Calu3 (cell line): ENCODE measurements at places on chromosomes 7 and 10. TPM values are rescaled to one million over a fixed set of nuclear protein-coding genes. Genes with fewer than 3 reads are reported as not detected.

DNA sequence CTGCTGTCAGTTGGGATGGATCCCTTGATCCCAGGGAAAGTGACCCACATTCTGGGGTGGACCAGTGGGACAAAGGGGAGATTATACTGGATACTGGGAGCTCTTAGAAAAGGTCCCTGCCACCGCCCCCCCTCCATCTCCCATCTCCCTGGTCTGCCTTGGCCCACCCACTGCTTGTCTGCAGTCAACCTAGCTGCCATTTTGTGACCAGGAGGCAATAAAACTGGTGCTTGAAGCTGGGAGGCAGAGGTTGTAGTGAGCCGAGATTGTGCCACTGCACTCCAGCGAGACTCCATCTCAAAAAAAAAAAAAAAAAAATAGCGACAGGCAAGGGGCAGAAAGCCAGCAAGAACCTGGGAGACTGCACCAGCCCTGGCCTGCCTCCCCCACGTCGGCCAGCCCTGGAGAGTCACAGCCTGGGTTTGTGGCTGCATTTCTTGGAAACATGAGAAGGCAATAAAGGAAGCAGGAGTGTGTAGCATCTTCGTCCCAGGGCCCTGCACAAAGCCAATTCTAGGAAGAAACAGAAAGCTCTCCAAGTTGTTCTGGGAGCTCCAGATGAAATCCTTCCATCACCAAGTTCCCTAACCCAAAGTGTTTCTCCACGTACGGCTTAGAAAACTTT, 4.7 kb upstream of the ARPC1B start:
- H3K4me3 ChIP-seq: no peak overlapping the region
- H3K4me1 ChIP-seq: peaks cover 11% of the 10 kb centered on the region
- peaks cover 59% of the 10 kb centered on the region for H3K36me3 ChIP-seq
- no peak overlapping the region for H3K27ac ChIP-seq
- no peaks in the 10 kb centered on the region for H3K27me3 ChIP-seq
- no peak for DNase-seq

DNA sequence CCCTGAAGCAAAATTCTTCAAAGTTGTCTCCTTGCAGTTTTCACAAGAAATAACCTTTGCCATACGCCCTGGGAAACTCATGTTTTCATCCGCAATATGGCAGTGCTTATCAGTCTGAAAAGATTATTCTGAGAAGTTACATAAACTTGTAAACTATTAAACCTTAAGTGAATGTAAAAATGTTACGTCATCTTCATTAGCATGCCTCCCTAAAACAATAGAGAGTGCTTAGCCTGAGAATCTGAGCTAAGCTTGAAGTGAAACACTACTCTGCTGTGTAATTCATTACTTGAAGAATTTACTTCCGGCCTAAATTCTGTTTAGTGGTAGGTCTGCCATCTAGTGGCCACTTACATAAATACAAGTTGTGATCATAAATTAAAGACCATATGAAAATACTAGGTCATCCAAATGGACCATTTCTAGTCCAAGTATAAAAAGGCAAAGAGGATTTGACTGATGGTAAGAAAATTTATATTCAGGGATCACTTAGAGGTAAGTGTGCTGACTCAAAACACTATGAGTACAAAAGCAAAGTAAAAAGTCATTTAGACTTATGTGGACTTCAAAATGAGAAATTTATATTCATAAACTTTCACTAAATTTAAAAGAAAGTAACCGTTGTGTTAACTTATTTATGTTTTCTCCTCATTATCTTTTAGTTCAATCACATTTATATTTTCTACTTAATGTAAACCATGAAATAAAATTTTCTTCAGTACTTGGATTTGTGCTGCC, 745.1 kb upstream of the LRRTM3 start:
- DNase-seq: peak; percentile 36
- H3K4me3 ChIP-seq: no peak overlapping the region
- peaks cover 9% of the 10 kb centered on the region for H3K4me1 ChIP-seq
- no peaks in the 10 kb centered on the region for H3K27me3 ChIP-seq
- H3K27ac ChIP-seq: no peak overlapping the region
- H3K36me3 ChIP-seq: no peaks in the 10 kb centered on the region

DNA sequence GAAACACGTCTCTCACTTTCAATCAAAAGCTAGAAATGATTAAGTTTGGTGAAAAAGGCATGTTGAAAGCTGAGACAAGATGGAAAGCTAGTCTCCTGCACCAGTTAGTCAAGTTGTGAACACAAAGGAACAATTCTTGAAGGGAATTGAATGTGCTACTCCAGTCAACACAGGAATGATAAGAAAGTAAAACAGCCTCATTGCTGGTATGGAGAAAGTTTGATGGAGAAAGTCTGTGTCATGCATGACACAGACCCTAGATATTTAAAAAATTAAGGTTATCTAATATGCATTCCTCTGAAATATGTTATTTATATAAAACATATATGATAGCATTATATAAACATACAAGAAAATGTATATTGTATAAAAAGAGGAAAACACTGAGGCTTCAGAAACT, 699.4 kb upstream of the FZD8 start:
- H3K4me3 ChIP-seq: no peak overlapping the region
- H3K36me3 ChIP-seq: no peaks in the 10 kb centered on the region
- H3K27me3 ChIP-seq: no peaks in the 10 kb centered on the region
- no peak for DNase-seq
- no peaks in the 10 kb centered on the region for H3K4me1 ChIP-seq

DNA sequence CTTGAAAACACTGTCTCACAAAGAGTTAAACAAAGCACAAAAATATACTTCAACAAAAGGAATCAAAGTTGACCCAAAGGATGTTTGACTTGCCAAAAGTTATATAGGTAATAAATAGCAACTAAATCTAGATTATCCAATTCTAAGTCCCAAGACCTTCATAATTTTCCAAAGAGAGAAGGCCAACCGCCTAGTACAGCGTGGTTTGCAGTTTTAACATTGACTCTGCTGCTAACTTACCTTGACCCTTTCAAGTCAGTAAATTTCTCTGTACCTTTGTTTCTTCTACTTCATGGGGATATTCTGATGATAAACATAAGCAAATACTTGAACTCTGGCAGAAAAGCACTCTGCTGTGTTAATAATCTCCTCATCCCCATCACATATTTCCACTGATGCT, 1.9 kb upstream of the GPR22 start:
- DNase-seq: no peak
- no peak overlapping the region for H3K4me3 ChIP-seq
- no peaks in the 10 kb centered on the region for H3K36me3 ChIP-seq
- no peaks in the 10 kb centered on the region for H3K4me1 ChIP-seq
- no peaks in the 10 kb centered on the region for H3K27me3 ChIP-seq

- H3K27ac ChIP-seq: no peak overlapping the region
- H3K36me3 ChIP-seq: no peaks in the 10 kb centered on the region
- DNase-seq: no peak
- H3K27me3 ChIP-seq: no peaks in the 10 kb centered on the region
- no peak overlapping the region for H3K4me3 ChIP-seq
Measured at GRCh38 chr7:137703291-137704010, 143.3 kb downstream of the DGKI start.

DNA sequence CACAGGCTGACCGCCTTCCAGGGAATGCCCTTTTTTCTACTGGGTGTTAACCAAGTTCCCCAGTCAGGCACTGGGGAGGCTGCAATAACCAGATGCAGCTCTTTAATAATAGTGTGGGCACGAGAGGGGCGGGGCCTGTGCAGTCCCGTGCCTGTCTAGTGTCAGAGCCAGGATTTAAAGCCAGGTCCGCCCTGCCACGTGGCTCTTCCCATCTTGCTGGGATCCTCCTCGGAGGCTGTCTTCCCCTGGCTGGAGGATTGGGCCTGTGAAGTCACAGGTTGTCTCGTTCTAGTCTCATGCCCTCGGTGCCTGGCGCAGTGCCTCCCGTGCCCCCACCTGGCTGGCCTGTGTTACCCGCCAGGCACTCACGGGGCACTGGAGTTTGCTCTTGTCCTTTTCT, 25.2 kb downstream of the TMEM120A start:
- peaks cover 9% of the 10 kb centered on the region for H3K4me1 ChIP-seq
- no peak overlapping the region for H3K27ac ChIP-seq
- no peaks in the 10 kb centered on the region for H3K27me3 ChIP-seq
- H3K36me3 ChIP-seq: peaks cover 16% of the 10 kb centered on the region
- no peak overlapping the region for H3K4me3 ChIP-seq

Gene ANKRD7
- total RNA-seq: 0.42 TPM in 1 of 2 replicates, not detected in the other

Gene SHTN1
- total RNA-seq: 29.9 and 32.3 TPM in 2 replicates
